ENCODE measurements at places on chromosomes 2 and 18.

GRCh38 chr2:1874950-1875349, 130.6 kb upstream of the PXDN start:
- DNase-seq: no peak

DNA sequence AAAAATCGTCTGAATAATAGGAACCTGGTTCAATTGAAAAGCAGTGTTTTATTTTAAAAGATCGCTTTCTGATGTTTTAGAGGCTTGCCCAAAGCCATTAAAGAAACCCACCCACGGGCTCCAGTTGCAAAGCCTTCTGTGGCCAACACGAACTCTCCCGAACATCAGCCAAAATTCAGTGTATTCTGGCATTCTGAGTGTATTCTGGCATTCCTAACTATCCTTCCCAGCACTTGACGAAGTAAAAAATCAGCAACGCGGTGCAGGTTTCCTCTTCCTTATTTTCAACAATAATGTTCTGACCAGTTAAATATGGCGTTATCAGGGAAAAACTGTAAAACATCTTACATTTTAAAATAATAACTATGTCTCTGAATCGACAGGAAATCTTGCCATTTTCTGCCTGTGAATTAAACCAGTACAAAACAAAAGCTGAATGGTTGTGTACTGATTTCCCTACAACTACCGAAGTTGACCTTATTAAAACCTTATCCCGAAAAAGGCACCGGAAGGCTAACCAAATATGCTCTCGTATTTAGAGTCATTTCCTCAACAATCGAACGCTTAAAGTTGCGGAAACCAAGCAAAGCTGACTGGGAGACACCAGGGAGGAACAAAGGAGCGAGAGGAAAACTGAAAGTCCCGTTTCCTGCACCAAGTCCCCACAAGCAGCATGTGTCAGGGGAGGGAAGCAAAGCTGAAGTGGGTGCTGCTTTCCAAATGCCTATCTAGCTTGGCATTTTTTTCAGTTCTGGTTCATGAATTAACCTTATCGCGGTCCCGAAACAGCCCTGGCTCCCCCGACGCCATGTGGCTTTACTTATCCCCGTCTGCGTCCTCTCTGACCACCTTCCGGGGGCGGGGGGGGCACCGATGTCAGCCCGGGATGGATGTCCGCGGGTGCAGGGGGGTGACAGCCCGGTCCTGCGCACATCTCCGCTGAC, 44.3 kb downstream of the ZNF516 start:
- DNase-seq: no peak

- no peak for DNase-seq
These were observed 89.7 kb upstream of the TTC39C start for GRCh38 chr18:23924813-23925212.

DNA sequence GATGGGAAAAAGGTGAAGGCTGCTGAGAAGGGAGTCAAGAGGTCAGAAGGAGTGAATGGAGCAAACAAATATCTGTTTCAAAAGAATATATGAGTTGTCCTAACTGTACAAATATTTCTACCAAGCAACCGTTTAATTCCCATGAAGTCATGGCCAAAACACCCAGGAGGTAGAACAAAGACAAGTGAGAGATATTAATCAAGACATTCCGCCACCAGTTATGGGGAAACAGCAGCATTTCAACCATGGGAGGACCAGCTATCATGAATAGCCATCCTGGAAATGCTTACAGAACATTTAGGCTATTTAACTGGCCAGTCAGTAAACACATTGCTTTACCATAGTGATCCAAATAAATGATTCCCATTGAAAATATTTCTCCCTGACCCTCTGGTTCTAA, 396.3 kb downstream of the IRS1 start:
- DNase-seq: no peak

- DNase-seq: no peak
These were observed 76.8 kb upstream of the PELI1 start for GRCh38 chr2:64220894-64221617.

DNA sequence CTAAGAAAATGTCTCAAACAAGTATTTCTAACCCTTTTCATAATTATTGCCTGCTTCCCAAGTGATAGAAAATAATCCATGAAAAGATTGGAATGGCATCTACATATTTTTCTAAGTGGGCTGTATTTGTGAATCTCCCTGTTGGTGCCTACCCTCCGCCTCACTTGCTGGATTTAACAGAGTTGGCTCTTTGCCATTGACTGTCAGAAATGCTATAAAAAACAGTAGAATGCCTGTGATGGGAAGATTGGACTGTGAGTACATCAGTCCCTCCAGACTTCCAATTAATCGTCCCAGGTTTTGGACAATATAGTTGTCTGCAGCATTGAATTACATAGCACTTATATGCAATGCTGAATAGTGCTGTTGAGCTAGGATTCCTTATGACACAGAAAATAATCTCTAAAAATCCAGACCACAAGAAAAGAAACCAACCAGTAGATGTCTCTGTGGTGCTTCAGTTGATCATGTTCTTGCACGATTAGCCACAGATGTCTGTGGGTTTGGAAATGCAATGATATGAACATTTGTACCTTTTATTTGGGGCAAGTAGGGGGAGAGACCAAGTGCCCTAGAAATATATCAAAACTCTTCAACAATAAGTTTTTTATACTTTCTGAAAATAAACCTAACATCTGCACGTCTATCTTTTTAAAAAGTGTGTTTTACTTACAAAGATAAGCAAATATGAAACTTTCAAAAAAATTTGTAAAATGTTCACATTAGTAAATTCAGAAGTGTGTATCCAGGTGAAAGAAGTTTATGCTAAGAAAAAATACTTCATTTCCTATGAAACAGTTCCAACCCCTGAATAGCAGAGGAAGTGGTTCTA, 88.5 kb downstream of the DYNAP start:
- DNase-seq: no peak

All from DND-41 (cell line).